ENCODE measurements at places on chromosomes 4 and X. TPM values are rescaled to one million over a fixed set of nuclear protein-coding genes. Genes with fewer than 3 reads are reported as not detected.

- no peak overlapping the region for H3K4me3 ChIP-seq
- no peak overlapping the region for H3K27ac ChIP-seq
- DNase-seq, result no peak
These were observed 88.8 kb downstream of the DCLK2 start for GRCh38 chr4:150167054-150167453.

DNA sequence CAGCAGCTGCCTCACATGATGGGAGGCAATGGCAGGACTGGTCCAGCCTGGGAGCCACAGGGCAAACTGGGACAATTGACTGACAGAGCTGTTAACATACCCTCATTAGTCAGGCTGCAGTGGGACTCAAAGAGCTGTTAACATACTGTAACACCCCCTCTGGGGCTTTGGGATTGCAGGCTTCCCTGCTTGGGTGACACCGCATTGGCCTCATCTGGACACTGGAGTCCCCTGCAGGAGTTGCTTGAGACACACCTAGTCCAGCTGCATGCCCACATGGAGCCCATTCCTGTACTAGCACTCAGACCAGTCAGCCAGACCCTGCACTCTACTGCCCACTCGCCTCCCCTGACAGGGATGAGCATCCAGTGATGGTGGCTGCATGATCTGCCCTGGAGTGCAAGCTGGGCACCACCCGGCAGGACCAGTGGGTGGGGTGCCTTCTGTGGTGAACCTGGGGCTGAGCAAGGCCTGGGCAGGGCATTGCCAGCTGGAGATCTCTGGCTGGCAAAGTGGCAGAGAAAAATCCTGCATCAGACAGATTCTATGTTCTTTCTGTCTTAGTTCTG, 138.8 kb downstream of the DTHD1 start:
- no peaks in the 10 kb centered on the region for H3K27me3 ChIP-seq
- H3K36me3 ChIP-seq, result no peaks in the 10 kb centered on the region
- H3K4me3 ChIP-seq, result no peak overlapping the region
- no peak for DNase-seq
- H3K4me1 ChIP-seq, result no peaks in the 10 kb centered on the region
- H3K27ac ChIP-seq, result no peak overlapping the region

- no peak overlapping the region for H3K27ac ChIP-seq
- no peaks in the 10 kb centered on the region for H3K4me1 ChIP-seq
- no peak for DNase-seq
- no peaks in the 10 kb centered on the region for H3K27me3 ChIP-seq
- no peaks in the 10 kb centered on the region for H3K36me3 ChIP-seq
These were observed 156.9 kb downstream of the TENM3 start for GRCh38 chr4:182400081-182400480.

GRCh38 chr4:86106475-86106874, 253.4 kb downstream of the MAPK10 start:
- no peaks in the 10 kb centered on the region for H3K36me3 ChIP-seq
- H3K4me3 ChIP-seq, result no peak overlapping the region
- H3K27me3 ChIP-seq, result no peaks in the 10 kb centered on the region
- DNase-seq, result no peak
- H3K27ac ChIP-seq, result no peak overlapping the region

DNA sequence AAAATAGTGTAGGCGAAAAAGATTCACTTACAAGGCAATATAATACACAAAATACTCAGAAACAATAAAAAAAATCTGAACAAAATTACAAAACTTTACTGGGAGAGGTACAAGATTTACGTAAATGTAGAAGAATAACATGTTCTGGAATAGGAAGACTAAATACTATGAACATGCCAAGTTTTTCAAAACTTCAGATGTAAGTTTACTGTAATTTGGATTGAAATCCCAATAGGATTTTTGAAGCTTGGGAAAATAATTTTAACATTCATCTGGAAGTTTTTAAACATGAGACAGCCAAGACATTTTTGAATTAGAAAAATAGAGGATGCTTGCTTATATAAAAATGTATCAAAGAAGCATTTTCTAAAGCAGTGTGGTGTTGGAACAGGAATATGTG, 30.5 kb upstream of the CT83 start:
- no peak for DNase-seq
- no peaks in the 10 kb centered on the region for H3K36me3 ChIP-seq
- H3K27ac ChIP-seq, result no peak overlapping the region
- no peaks in the 10 kb centered on the region for H3K4me1 ChIP-seq

DNA sequence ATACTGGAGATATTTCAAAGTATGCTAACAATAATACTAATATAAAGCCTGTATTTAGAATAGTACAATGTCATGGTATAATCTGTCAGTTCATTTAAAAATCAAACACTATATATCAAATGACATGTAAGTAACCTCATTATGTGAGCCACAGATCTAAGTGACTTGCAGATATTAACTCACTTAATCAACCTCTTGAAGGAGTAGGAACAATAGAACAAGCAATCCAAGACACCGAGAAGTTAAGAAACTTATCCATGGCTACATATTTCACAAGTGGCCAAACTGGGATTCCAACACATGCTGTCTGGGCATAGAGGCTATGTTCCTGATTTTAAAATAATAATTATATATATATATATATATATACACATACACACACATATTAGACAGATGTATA, 554.0 kb downstream of the ARAP2 start:
- no peak overlapping the region for H3K4me3 ChIP-seq
- H3K27me3 ChIP-seq, result no peaks in the 10 kb centered on the region
- no peaks in the 10 kb centered on the region for H3K36me3 ChIP-seq
- DNase-seq, result no peak
- no peak overlapping the region for H3K27ac ChIP-seq

DNA sequence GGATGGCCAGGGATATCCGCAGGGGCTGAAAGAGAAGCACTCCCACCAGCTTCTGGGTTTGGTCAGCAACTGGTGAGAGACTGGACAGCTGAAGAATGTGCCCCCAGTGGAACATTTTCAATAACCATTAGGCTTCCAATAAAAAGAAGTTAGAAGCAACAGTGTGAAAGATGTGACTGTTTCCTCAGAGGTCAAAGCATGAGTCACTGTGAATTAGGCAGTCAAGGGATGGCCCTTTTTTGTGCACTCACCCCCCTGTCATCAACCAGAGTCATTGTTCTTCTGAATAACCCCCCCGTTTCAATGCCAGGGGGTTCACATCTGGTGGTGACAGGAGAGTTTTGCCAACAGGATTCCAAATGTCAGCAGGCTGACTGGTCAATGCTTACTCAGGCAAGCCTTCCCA, 74.6 kb upstream of the SH3RF1 start:
- no peak overlapping the region for H3K27ac ChIP-seq
- H3K4me3 ChIP-seq, result no peak overlapping the region
- no peaks in the 10 kb centered on the region for H3K36me3 ChIP-seq
- DNase-seq, result no peak

TGIF2LX gene
- not detected for total RNA-seq

DNA sequence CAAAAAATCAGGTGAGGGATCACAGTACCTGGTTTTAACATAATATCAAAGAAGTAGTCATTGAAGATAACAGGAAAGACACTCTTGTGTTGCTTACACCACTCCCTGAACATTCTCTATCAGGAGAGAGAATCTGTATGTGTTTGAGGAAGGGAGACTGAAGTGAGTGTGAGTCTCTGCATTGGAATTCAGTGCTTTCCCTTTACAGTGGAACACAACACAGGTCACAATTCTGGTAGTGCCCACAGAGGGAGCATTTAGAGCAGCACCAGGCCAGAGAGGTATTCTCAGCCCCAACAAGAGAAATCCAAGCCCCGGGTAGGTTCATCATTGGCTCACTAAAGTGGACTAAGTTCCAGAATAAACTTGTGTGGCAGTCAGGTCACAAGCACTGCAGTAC, 64.7 kb upstream of the UBQLN2 start:
- H3K27ac ChIP-seq, result no peak overlapping the region
- DNase-seq, result no peak
- no peak overlapping the region for H3K4me3 ChIP-seq
- no peaks in the 10 kb centered on the region for H3K27me3 ChIP-seq
- H3K4me1 ChIP-seq, result no peaks in the 10 kb centered on the region
- no peaks in the 10 kb centered on the region for H3K36me3 ChIP-seq

REELD1 gene
- 2.6 TPM for total RNA-seq

MUC7 gene
- total RNA-seq, result not detected

PROM1 gene
- not detected for total RNA-seq

DNA sequence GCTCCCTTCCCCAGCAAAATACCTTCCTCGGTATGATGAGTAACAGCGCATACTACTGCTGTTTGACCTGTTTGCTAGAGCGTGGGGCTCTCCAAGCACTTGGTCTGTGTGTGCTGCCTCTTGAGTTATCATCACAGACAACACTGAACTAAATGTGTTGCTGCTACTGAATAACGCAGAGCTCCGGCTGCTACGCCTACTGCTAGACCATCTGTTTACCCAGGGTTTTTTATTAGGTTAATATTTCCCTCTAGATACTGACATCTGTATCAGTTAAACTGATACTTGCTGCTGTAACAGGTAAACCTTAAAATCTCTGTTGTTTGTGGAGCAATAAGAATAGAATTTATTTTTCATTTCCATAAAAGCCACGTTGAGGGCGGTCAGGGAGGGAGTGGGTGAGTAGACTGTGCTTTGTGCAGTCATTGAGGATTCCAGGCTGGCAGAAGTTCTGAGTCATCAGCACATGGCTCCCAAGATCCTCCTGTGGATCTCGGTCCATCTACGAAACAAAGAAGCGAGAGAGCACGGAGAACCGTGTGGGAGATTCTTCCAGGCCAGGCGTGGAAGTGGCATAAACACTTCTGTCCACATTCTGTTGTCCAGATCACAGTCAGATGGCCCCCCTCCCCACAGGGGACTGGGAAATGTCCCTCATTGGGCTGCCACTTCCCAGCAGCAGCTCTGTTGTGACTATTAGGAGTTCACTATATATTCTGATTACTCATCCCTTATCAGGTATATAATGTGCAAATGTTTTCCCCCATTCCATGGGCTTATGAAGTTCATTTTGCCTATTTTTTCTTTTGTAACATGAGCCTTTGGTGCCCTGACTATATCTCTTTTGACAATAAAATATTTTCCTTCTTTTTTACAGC, 14.1 kb downstream of the GRK4 start:
- H3K27ac ChIP-seq, result no peak overlapping the region
- no peak for DNase-seq
- H3K4me1 ChIP-seq, result no peaks in the 10 kb centered on the region
- no peaks in the 10 kb centered on the region for H3K36me3 ChIP-seq
- H3K27me3 ChIP-seq, result no peaks in the 10 kb centered on the region

DNA sequence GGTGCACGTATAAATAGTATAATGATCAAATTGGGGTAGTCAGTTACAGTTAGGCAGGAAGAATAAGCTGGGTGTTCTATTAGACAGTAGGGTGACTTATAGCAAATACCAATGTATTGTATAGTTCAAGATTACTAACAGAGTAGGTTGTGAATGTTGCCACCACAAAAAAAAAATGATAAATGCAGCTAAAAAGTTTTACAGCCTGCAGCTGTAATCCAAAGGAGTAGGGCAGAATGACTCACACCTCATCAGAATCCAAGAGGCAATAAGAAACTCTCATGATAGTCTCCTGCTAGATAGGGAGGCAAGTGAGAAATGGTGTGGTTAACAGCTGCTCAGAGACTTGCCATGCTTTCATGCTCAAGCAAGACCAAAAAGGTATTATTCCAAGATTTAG, 19.6 kb upstream of the TCEAL4 start:
- no peaks in the 10 kb centered on the region for H3K36me3 ChIP-seq
- no peak for DNase-seq
- no peaks in the 10 kb centered on the region for H3K4me1 ChIP-seq

DNA sequence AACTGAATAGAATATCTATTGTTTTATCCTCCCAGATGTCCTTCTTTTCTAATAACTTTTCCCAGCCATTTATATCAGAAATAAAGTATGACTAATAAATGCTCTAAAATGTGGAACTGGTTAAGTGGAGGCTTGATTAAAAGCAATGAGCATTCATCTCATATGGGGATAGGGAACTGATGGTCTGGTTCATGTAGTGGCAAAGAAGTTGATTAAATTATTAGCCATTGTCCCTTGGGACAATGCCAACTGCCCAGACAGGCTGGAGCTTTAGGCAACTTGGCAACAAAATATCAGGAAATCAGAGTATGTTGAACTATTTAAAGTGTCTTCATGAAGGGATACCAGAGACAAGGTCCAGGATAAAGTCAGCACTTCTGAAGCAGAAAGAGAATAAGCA, 24.2 kb downstream of the TRO start:
- H3K27me3 ChIP-seq, result no peaks in the 10 kb centered on the region
- no peak for DNase-seq
- H3K4me1 ChIP-seq, result no peaks in the 10 kb centered on the region
- no peak overlapping the region for H3K4me3 ChIP-seq
- H3K27ac ChIP-seq, result no peak overlapping the region
- H3K36me3 ChIP-seq, result no peaks in the 10 kb centered on the region

DNA sequence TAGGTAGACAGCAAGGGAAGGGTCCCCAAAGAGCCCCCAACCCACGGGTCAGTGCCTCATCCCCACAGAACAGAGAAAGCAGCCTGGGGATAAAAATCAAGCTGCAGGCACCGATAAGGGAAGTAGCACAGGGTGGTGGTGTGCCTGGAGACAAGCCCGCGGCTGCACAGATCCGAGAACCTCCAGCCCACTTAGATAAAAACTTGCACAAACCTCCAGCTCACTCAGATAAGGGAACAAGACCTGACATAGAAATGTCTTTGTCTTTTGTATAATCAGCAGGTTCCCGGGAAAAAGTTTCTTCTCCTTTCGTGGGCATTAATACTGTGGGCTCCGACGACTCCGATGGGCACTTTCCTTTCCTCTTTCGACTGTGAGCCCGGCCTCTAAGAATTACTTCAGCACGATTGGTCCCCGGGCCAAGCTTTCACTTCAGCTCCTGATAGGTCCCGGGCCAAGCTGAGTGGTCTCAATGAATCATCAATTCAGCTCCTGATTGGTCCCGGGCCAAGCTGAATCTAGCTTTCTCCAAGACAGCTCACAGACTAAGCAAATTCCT, 32.4 kb downstream of the PRDX4 start:
- peak; percentile 45 for DNase-seq
- peak overlapping the region; percentile 43 for H3K27ac ChIP-seq
- H3K4me1 ChIP-seq, result no peaks in the 10 kb centered on the region

DNA sequence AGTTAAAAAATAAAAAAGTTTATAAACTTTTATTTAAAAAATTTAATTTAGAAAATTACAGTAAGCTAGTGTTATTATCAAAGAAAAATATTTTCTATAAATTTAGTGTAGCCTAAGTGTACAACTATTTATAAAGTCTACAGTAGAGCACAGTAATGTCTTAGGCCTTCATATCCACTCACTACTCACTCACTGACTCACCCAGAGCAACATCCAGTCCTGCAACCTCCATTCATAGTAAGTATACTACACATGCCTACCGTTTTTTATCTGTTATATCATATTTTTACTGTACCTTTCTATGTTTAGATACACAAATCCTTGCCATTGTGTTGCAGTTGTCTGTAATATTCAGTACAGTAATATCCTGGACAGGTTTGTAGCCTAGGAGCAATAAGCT, 129.0 kb upstream of the FAM47B start:
- H3K27ac ChIP-seq, result no peak overlapping the region
- no peak for DNase-seq
- H3K36me3 ChIP-seq, result no peaks in the 10 kb centered on the region
- H3K27me3 ChIP-seq, result no peaks in the 10 kb centered on the region
- H3K4me3 ChIP-seq, result no peak overlapping the region

Data from B cell (primary cell).